Stimulated activated CD8-positive, alpha-beta memory T cell treated with anti-CD3 and anti-CD28 coated beads, Interleukin-2, amount 100 ng/mL, for 48 hours (primary cell): ENCODE measurements at places on chromosomes 4 and X.

- no peak for DNase-seq
Observed at GRCh38 chr4:61245069-61245714, 45.1 kb downstream of the ADGRL3 start.

DNA sequence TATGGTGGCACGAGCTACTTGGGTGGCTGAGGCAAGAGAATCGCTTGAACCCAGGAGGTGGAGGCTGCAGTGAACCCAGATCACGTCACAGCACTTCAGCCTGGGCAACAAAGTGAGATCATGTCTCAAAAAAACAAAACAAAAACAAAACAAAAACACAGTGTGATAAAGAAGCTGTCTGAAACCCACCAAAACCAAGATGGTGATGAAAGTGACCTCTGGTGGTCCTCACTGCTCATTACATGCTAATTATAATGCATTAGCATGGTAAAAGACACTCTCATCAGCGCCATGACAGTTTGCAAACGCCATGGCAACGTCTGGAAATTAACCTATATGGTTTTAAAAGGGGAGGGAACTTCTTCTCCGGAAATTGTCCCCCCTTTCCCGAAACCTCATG, 29.4 kb upstream of the OPHN1 start:
- no peak for DNase-seq

GRCh38 chr4:17468619-17469221, 43.2 kb downstream of the QDPR start:
- no peak for DNase-seq

GRCh38 chr4:31727030-31727429, 1006.9 kb downstream of the PCDH7 start:
- DNase-seq, result no peak

- no peak for DNase-seq
Observed at GRCh38 chr4:165625281-165625680, 246.5 kb downstream of the CPE start.

- no peak for DNase-seq
Observed at GRCh38 chr4:150117094-150117493, 38.8 kb downstream of the DCLK2 start.

- DNase-seq, result no peak
Observed at GRCh38 chr4:80268936-80269335, 2.5 kb downstream of the FGF5 start.
